ENCODE measurements at places on chromosomes 16 and 17.

DNA sequence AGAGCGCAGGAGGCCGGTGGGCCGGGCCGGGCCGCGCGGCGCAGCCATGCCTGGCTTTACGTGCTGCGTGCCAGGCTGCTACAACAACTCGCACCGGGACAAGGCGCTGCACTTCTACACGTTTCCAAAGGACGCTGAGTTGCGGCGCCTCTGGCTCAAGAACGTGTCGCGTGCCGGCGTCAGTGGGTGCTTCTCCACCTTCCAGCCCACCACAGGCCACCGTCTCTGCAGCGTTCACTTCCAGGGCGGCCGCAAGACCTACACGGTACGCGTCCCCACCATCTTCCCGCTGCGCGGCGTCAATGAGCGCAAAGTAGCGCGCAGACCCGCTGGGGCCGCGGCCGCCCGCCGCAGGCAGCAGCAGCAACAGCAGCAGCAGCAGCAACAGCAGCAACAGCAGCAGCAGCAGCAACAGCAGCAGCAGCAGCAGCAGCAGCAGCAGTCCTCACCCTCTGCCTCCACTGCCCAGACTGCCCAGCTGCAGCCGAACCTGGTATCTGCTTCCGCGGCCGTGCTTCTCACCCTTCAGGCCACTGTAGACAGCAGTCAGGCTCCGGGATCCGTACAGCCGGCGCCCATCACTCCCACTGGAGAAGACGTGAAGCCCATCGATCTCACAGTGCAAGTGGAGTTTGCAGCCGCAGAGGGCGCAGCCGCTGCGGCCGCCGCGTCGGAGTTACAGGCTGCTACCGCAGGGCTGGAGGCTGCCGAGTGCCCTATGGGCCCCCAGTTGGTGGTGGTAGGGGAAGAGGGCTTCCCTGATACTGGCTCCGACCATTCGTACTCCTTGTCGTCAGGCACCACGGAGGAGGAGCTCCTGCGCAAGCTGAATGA is 606 bp downstream of the THAP11 start:
- peak; percentile 38 for DNase-seq

- DNase-seq, result no peak
These were observed 51.9 kb downstream of the CDYL2 start for GRCh38 chr16:80752541-80752940.

DNA sequence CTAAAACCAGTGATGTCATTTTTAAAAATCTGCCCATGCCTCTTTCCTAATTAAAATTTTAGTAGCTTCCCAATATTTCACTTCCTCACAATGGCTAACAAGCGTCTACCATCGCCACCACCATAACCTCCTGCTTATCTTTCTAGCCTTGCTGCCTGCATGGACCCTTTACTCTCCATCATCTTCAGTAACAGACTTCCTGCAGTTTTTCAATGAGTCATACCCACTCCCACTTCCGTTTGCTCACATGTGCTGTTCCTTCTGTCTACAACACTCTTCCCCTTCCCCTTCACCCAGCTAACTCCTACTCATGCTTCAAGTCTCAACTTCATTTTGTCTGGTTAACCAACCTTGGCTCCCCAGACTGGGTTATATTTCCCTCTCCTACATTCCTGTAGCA is 12.8 kb upstream of the SKAP1 start:
- no peak for DNase-seq

- DNase-seq, result no peak
These were observed 19.5 kb downstream of the GRB7 start for GRCh38 chr17:39757176-39757662.

GRCh38 chr16:49349446-49350168 is 24.0 kb upstream of the C16orf78 start:
- no peak for DNase-seq
